Stimulated activated CD4-positive, alpha-beta T cell treated with anti-CD3 and anti-CD28 coated beads, Interleukin-1b, Interleukin-23, amount 100 ng/mL, for 1 hour (primary cell): ENCODE measurements at places on chromosomes 2 and 18.

- no peak for DNase-seq
These were observed 46.9 kb upstream of the GREB1L start for GRCh38 chr18:21194871-21195771.

- DNase-seq: no peak
These were observed at the start of gene BAZ2B for GRCh38 chr2:159616286-159616701. TSS of gene BAZ2B (minus strand) at chr2:159616548. CDS start at chr2:159478719, 137,829 bp downstream.

DNA sequence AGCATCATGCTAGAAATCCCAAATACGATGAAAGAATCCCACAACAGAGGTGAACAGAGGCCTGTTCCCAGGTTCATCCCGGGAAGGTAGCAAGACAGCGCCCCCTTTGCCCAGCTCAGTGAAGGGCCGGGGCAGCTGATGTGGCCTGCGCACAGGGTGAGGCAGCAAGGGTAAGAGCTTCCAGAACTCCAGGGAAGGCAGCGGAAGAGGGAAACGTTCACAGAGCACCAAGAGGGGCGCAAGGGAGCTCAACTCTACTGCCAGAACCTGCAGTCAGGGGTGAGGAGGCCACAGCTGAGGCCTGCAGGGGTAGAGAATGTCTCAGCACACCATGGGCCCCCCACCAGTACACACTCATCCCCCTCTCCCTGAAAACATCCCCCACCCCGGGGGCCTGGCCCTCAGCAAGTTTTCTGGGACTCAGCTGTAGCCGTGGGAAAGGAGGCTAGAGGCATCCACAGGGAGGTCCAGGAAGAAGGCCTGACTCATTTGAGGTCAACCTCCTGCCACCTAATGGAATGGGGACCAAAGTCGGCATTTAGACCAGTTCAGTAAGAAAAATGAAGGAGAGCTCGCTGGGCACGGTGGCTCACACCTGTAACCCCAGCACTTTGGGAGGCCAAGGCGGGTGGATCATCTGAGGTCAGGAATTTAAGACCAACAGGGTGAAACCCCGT is 95.6 kb upstream of the ASAP2 start:
- no peak for DNase-seq

DNA sequence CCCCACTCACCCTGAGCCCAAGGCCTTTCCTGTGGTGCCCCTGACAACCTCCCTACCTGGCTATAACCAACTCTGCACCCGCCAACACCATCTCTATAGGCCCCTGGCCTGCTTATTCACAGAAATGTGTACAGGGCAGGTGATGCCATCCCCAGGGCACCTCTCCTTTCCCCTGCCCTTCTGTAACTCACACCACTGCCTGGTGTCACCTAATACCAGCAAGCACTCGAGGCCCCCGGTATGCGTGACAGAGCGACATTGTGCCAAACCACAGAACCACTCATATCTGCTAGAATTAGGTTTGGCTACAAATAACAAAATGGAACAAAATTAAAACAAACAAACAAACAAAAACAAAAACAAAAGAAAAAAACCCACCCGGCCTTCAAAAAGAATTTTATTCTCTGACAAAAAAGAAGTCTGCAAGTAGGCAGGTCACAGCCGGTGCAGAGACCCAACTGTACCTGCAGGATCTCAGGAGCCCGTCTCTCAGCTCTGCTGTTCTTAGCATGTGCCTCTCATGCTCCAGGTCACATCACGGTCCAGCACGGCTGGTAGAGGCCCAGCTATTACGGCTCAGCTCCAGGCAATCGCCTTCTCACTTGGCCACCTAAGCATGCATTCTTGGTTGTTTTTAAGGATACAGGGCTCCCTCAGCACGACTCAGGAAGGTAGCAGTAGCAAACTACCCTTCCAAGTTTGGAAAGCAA is 51.4 kb downstream of the FAM178B start:
- DNase-seq: no peak

DNA sequence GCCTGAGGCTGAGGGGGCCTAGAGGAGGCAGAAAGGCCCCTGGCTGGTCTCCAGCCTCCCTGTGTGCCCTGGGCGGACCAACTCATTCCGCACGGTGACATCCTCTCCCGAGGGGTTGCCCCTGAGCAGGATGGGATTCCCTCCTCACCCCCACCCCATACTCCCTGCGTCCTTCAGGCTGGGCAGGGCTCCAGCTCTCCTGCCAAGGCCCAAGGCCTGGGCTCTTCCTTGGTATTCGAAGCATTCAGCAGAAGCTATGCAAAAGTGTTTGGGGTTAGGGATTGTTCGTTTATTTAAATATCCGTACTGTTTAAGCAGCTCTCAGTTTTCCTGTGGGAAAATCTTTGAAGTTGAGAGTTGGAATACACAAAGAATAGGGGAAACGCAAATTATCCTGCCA is 113.1 kb upstream of the RAB12 start:
- DNase-seq: no peak

- no peak for DNase-seq
These were observed 104.2 kb upstream of the FZD7 start for GRCh38 chr2:201929281-201930026.

DNA sequence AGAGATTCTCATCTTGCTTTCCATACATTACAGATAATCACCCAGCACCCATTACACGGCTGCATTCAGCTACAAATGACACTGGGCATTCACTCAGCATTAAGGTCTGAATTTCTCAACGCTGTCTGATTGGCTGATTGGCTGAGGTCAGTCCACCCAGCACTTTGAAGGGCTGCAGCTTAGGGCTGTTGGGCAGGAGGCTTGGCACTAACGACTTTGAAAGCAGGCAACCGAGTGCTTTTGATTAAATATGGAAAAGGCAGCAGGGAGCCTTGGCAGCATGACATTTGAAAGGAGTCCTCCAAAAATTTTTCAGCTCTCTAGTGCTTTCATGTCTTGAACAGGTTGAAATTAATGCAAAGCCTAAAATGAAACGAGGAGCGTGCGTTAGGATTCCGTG is 253.0 kb downstream of the DCDC2C start:
- DNase-seq: no peak

DNA sequence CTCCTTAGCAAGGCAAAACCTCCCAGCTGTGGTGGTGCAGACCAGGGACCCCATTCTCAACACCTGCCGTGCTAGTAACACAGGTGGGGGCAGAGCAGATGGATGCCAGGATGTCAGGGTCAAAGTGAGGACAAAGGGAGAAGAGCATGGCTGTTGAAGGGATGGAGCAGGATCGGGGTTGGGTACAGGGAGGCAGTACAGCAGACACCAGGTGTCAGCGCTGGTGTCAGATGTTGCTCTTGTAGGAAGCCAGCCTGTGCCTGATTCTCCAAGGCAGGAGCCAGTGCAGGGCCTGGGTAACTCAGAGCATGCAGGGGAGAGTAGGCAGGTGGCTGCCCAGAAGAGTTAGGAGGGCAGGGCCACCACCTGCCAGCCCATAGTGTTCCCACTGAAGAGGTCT is 222.1 kb upstream of the SPRED2 start:
- no peak for DNase-seq

GRCh38 chr18:3498698-3499471 is 48.9 kb downstream of the TGIF1 start:
- DNase-seq: no peak

GRCh38 chr2:180187611-180188010 is 180.5 kb upstream of the CWC22 start:
- DNase-seq: no peak

GRCh38 chr2:10228611-10229365 is 73.9 kb upstream of the HPCAL1 start:
- no peak for DNase-seq

- DNase-seq: no peak
These were observed 19.4 kb downstream of the TOGARAM2 start for GRCh38 chr2:29000481-29000880.
